Fibroblast of skin of scalp (primary cell): ENCODE measurements at places on chromosomes 3 and 15.
A peak's percentile ranks its signal among the peaks of the same experiment; 100 is the strongest.

GRCh38 chr3:195095035-195095703 is 175.8 kb downstream of the XXYLT1 start:
- DNase-seq, result no peak

GRCh38 chr15:68114356-68114755 is 60.2 kb downstream of the PIAS1 start:
- peak; percentile 63 for DNase-seq

DNA sequence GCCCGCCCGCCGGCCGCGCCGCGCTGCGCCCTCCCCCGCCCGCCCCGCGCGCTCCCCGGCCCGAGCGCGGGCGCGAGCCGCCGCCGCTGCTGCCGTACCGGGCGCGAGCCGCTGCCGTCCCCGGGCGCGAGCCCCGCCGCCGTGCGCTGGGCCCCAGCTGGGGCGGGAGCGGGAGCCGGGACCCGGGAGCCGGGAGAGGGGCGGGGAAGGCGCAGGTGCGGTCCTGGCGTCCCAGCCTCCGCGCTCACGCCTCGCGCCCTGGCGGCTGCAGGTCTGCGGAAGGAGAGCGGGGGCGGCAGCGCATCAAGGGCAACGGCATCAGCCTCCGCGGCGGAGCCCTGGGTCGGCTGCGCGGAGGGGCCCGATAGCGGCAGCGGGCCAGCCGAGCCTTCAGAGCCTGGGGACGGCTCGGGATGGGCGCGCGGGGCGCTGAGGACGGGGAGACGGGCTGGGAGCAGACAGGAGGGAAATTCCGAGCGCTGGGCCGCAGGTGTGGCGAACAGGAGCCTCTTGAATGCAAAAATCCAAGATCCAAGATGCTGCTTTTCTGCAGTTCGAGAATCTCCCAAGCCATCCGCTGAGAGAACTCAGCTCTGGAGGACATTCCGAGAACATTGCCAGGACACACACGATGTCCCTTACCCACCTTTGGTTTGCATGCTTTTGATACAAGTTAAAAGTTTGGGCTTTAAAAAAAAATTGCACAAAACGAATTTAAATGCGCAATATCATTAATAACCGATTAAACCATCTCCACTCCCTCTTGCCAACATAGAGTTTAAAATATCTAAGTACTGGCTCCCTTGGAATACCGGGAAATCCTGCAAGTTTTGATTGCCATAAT is 251.1 kb downstream of the TJP1 start:
- DNase-seq, result peak; percentile 26

DNA sequence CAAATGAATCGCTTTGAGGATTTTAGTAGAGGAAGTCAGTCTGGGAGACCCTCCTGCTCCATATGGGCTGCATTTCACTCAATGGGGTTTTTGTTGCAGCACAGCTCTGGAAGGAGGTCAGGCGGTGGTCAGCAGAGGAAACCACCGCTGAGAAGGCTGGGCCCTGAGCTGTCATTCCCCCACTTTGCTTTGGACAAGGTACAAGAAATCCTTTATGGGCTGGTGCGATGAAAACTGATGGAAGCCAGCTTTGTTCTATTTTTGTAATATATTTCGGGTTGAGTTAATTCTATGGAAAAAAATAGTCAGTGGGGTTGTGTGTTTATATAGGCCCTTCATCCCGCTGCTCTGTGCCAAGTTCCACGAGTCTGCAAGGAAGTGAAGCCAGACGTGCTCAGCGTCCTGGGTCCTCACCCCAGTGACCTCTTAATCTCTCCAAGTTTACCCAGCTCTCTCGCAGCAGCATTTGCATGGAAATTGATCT is 157.1 kb upstream of the TMC3 start:
- peak; percentile 65 for DNase-seq
